ENCODE measurements at places on chromosomes 3 and 15.

DNA sequence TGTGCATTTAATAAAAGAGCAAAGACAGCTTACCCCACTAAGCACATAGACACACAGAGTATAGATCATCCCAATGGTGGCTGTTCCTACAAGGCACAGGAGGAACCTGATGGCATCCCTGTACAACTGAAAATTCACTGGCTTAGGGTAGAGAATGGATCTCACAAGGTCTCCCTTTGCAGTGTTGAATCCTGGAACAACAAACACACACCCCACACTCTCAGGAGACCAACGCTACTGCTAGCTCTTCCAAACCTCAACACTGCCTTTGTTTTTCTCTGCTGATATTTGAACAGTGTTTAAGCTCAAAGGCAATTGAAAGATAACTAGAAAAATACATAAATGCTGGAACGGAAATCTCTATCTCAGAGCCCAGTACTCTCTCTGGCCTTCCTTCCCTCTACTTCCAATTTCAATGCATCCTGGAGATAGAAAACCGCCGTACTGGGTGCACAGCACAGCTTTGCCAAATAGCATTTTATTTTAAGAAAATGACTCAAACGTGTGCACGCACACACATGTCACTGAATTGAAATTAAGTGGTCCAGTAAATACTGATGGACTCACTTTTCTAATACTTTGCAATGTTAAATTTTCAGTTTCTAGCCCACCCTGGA lies 87.5 kb upstream of the ATP13A5 start:
- no peak for DNase-seq

GRCh38 chr15:85858586-85859375 lies 64.1 kb upstream of the KLHL25 start:
- DNase-seq, result peak; percentile 38

DNA sequence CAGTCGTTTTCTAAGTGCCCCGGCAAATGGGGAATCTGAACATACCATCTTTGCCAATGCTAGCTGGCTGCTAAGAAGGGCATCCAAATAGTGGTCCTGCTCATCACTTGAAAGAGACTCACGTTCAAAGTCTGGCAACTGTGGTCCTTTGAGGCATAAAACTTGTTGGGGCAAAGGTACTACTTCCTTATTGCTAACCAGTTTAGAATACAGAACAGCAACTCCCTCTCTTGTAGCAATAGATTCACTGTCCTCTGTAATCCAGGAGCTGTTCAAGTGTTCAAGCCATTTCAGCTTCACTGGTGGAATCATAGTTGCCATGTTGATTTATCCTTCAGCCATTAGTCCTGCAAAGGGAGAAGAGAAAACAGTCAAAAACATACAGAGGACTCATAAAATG lies 58.4 kb downstream of the HERC1 start:
- DNase-seq, result no peak

GRCh38 chr15:45114076-45114750 lies at the start of the genes DUOX2 and DUOXA2:
DUOX2 (minus strand) TSS chr15:45114172; CDS start chr15:45113411, 761 bp downstream.
DUOXA2 (plus strand) TSS chr15:45114326; CDS start chr15:45114606, 280 bp downstream.
- DNase-seq, result no peak

DNA sequence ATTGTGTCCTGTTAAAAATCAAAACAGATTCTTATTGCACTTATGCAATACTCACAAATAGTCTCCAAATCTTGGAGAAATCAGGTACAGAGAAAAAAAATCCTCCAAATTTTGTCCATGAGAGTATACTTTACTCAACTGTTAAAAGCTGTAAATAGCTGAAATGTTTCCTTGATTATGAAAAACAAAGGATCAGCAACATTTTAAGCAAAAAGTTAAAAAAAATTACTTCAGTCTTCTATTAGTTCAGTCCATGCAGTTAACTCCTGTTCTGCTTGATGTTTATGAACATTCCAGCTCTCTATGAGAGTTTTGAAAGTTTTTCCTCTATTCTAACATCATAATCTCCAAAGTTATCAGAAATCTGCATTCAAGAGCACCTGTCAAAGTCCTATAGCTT lies 22.8 kb upstream of the ZNF80 start:
- DNase-seq, result no peak

DNA sequence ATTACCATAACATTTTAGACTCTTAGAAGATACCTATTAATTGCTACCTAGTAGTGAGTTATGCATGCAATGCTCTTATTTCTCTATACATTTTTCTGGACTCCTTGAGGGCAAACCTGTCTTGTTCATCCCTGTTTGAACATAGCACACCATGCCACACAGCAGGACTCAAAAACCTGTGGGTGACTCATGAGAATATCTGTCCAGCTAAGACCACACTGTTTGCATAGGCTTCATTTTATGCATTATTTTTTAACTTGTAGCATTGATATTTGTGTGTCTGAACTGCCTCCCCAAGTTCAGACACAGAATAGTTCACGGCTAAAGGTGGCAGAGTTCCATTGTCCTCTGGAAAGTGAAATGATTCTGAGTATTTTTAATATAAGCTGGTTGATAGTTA lies 1.8 kb downstream of the LMCD1 start:
- no peak for DNase-seq

DNA sequence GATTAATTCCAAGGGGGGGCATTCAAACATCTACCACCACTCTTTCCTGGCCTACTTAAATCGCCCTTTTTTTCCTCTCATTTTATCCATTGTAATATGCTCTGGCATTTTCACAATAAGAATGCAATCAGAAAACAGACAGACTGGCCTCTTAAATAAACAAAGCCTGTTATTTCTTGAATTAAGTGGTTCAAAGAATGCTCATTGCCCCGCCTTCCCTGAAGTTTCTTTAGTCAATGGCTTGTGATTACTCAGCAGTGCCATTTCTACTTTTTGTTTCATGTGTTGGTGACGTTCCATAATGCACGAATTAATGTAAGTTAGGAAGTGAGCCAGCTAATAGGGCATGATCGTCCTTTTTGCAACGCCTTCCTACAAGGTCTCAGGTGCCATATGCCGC lies 68.0 kb downstream of the FBN1 start:
- DNase-seq, result no peak

GRCh38 chr3:35664460-35664919 lies 25.2 kb downstream of the ARPP21 start:
- no peak for DNase-seq

DNA sequence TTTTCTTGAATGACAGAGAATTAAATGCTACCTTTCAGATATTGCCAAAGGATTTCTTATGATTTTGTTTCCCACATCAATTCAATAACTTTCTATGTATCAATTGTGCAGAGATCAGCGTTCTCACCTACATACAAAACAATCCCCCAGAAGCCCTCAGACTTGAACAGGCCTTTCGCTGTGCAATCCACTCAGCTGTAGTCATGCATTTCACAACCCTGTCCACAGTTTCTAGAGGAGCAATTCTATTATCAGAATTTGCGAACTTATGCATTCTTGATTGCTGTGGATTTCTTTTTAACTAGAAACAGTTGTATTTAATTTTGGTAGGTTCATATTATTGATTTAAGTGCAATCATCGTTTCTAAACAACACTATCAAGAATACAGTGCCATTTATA lies 13.7 kb upstream of the ALCAM start:
- DNase-seq, result no peak

GRCh38 chr3:153397794-153398193 lies 235.8 kb downstream of the RAP2B start:
- no peak for DNase-seq

GRCh38 chr3:135141672-135142071 lies 346.6 kb downstream of the EPHB1 start:
- DNase-seq, result no peak

DNA sequence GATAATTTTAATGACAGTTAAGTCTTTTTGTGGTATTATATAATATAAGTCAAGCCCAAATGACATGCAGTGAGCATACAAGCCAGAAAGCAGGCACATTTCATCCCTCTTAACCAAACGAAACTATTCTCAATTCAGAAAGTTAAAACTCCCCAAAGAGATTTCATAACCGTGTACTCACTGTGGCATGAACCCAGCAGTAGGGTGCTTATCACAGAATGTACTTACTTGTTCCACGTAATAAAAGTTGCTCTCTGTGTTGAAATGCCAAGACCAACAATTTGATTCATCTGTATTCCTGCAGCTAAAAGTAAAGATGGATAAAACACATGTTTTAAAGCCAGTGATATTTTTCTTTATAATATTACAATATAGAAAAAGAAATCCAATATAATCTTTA lies 12.1 kb downstream of the GK5 start:
- no peak for DNase-seq

- DNase-seq, result no peak
Observed at GRCh38 chr3:193313061-193313958, 65.2 kb downstream of the ATP13A5 start.

DNA sequence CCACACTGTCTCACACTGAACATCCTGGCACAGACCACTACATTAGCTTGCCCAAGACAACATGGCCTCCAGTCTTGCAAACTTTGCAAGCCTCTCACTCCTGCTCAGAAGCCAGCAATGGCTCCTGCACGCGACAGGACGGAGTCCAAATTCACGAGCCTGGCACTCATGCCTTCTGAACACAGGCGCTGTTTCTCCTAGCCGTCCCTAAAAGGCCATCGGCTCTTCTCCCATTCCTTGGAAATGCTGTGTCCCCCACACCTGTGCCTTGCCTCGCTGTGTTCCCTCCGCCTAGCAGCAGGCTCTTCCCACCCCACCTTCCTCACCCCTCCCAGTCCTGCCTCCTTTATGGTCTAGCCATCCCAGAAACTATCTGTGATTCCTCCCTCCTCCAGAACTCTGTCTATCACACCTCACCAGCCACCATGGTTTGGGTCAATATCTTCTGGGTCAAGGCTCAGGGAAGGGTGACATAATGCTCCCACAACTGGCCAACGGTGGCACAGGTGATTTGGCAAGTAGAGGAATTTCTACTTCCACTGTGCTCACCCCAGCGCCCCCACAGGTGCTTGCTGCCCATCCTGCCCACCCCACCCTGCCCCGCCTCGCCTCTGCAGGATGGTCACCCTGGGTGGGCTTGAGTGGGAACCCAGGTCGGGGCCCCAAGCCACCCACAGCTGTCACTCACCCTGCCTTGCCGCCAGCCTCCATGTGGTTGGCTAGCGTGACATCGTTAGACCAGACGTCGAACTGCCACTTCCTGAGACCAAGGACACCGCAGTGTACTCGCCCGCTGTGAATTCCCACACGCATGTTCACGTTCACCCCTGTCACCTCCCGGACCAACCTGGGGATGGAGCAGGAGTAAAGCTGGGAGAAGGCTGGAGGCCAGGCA lies 120.7 kb downstream of the ADCY5 start:
- DNase-seq, result no peak

DNA sequence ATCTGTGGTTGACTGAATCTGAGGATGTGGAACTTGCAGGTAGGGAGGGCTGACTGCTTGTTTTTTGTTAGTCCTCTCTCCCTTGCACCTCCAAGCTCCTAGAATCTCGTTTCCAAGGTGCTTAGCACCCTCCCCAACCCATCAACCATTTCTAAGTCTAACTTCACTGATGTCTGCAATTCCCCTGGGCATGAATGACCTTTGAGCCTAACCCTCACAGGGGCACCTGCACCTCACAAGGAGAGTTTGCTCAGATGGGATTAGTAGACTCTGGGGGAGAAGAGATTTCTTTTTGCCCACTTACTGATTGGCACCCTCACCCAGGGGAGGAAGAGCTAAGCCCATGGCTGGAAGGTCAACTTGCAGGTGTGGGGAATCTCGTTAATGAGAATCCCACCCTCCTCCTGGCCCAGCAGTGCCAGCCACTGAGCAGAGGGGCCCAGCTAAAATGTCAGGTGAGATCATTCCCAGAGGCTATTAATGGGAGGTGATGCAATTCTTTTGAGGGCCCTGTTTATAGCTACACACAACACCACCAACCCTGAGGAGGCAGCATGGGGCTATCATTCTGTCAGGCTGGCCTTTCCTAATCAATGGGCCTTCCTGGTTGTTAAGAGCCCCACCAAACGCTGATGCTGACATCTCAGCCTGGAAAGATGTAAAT lies 81.6 kb upstream of the HERC1 start:
- no peak for DNase-seq

GRCh38 chr3:55327131-55327920 lies 159.8 kb downstream of the WNT5A start:
- DNase-seq, result no peak
